ENCODE measurements at places on chromosomes 16 and 17.

- no peak for DNase-seq
Observed at GRCh38 chr16:76444832-76445231, 167.6 kb downstream of the CNTNAP4 start.

DNA sequence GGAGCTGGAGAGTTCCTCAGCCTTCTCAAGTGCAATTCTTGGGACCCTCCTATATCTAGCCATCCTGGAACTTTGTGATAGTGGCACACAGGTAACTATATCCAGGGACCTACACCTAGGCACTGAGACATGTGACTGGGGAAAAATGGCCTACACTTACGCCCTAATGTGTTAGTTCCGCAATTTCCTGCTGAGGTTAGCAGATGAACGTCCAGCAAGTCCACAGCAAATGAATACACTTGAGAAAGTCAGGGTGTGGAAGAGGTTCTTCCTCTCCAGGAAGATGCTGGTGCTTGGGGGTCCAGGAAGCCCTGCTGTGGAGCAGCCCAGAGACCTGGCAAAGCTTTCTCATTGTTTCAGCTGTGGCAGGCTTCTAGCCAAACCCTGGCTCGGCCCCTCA is 20.8 kb downstream of the PIK3R5 start:
- DNase-seq = no peak

DNA sequence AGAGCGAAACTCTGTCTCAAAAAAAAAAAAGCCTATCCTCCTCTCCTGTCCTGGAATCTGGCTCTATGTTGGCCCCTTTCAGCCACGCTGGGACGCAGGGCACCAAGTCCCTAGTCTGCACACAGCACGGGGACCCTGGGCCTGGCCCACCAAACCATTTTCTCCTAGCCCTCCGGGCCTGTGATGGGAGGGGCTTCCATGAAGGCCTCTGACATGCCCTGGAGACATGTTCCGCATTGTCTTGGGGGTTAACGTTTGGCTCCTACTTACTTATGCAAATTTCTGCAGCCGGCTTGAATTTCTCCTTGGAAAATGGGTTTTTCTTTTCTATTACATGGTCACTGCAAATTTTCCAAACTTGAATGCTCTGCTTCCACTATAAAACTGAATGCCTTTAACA is 12.6 kb upstream of the GPT2 start:
- DNase-seq = no peak

DNA sequence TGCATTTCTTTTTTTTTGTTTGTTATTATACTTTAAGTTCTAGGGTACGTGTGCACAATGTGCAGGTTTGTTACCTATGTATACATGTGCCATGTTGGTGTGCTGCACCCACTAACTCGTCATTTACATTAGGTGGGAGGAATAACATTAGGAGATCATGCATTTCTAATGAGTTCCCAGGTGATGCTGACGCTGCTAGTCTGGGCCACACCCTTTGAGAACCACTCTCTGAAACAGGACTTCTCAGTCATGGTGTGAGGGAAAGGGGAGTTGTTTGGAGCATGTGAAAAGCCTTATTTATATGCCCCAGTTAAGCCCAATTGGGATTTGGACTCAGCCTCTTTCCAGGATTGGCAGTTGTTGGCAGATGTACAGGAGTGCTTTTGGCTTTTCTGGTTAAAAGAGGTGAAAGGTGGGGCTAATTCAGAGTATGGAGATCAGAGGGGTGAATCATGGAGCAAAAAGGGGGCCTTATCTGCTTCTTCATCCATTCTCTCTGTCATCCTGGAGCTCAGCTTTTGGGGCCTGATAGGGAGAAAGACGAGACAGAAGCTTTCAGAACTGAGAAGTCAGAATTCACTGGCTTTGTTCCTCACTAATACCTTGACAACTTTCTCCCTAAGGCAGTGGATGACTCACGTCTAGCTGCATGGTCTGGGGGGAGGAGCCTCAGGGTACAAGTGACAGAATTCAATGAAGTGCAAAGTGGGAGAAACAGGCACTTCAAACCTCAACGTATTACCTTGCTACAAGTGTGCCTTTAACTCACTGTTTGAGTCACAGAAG is 180.0 kb upstream of the CACNG3 start:
- no peak for DNase-seq

DNA sequence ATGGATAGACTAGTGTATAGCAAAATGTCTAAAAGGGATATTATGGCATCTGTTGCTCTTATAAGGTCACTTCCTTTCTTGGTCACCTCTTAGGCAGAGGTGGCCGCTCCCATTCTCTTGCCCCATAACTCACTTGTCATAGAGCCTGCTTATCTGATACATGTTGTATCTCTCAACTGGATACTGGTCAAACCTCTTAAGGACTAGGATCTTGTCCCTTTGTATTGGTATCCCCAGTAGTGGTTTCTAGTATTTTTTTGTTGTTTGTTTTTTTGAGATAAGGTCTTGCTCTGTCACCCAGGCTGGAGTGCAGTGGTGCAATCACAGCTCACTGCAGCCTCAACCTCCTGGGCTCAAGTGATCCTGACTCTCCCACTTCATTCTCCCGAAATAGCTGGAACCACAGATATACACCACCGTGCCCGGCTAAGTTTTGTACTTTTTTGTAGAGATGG is 27.0 kb downstream of the ZSWIM7 start:
- DNase-seq = no peak

GRCh38 chr16:3085868-3086595 is 13.1 kb downstream of the ZSCAN10 start:
- DNase-seq = no peak

GRCh38 chr16:72937916-72938794 is 109.8 kb downstream of the ZFHX3 start:
- DNase-seq = no peak

GRCh38 chr17:48457080-48457836 is 27.2 kb upstream of the SKAP1 start:
- DNase-seq = peak; percentile 86

DNA sequence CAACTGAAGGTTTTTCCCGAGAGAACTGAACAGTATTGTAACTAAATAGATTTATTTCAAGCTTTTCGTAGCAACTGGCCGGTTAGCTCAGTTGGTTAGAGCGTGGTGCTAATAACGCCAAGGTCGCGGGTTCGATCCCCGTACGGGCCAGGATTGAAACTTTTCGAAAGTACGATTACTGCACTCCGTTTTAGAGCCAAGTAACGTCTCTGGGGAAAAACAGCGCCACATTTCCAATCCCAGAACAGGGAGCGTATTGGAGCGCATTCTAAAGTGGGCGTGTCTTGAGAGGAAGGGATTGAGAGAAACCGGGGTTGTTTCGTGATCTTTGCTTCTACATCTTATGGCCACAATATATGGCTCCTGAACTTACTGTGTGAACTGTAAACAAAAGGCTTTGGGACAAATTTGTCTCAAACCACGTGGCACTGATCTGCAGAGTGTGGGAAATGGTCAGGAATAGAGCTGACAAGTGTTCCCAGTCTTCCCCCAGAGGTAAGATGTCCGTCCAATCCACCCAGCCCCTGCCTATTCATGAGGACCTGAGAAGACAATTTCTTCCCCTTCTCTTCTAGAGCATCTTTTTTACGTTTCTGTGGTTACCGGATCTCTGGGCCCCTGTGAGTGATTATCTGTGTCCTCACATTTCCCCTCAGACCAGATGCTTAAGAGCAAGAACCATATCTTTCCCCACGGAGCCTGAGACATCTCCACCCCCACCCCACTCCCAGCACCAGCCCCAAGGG is 2.3 kb downstream of the BORCS6 start:
- DNase-seq = peak; percentile 94

DNA sequence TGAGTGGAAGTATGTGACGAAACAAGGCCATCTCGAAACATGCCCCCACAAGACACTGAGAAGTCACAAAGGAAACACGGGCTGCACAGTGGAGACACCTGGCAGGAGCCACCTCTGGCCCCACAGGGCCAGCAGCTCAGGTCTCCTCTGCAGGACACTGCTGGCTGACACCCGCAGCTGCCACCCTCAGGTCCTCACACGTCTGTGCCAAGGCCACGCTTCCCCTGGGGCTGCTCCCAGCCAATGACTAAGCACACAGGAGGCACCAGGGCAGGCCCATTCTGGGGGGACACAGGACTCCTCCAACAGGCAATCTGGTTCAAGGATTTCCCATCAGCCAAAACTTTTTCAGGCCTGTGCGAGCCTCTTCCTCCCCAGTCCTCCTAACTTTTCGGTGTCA is 36.4 kb downstream of the MBTPS1 start:
- DNase-seq = no peak

GRCh38 chr16:15876503-15876902 is 11.9 kb downstream of the CEP20 start:
- DNase-seq = no peak

GRCh38 chr16:87416826-87417527 is 24.8 kb downstream of the MAP1LC3B start:
- DNase-seq = peak; percentile 29

- DNase-seq = peak; percentile 79
Observed at GRCh38 chr17:42272162-42272907, 3.9 kb downstream of the STAT5B start.

DNA sequence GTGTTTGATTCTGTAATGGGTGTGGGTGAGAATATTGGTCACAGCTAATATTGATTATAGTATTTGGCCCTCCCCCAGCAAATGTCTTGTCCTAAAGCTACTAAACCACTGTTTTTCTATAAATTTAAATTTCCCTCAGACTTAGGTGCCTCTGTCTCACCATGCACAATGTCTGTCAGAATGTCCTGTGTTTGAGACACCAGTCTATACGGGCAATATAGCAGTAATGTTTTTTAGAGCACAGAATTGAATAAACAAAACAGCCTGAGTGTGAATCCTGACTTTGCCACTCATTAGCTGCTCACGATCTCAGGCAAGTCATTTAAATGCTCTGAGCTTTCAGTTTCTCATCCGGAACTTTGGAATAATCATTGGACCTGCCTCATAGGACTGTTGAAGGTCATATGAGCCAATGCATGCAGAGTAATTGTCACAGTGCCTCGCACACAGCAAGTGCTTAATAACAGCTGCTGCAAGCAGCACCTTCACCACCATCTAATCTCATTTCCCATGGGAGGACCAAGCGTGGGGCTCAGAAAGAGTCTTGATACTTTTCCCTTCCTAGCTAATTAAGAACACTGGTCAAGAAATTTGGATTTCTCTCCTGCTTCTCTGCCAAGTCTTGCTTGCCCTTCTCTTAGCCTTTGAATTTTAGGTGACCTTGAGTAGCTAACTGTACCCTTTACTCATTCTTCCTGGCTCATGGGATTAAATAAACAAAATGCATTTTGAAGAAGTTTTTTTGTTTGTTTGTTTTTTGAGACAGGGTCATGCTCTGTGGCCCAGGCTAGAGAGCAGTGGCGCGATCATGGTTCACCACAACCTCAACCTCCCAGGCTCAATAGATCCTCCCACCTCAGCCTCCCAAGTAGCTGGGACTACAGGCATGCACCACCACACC is 9.8 kb downstream of the HLF start:
- DNase-seq = no peak

DNA sequence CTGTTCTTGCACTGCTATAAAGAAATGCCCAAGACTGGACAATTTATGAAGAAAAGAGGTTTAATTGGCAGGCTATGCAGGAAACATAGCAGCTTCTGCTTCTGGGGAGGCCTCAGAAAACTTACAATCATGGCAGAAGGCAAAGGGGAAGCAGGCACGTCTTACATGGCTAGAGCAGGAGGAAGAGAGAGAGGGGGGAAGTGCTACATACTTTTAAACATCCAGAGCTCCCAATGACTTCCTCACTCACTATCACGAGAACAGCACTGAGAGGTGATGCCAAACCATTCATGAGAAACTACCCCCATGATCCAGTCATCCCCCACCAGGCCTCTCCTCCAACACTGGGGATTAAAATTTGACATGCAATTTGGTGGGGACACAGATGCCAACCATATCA is 13.3 kb downstream of the WFIKKN2 start:
- no peak for DNase-seq

DNA sequence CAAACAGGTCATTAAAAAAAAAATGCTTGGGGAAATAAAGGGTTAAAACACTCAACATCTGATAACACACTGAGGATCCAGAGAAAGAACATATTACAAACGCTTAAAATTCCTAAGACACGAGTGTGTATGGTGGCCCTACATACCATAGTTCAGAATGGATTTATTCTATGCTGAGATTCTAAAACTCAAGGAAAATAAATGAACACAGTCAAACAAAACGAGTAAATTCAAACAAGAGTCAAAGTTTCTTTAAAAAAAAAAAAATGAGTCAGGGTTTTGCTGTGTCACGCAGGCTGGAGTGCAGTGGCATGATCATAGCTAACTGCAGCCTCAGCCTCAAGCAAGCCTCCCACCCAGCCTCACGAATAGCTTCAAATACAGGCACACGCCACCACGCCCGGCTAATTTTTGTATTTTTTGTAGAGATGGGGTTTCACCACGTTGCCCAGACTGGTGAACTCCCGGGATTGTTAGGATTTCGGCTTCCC is 17.4 kb downstream of the CRK start:
- no peak for DNase-seq

DNA sequence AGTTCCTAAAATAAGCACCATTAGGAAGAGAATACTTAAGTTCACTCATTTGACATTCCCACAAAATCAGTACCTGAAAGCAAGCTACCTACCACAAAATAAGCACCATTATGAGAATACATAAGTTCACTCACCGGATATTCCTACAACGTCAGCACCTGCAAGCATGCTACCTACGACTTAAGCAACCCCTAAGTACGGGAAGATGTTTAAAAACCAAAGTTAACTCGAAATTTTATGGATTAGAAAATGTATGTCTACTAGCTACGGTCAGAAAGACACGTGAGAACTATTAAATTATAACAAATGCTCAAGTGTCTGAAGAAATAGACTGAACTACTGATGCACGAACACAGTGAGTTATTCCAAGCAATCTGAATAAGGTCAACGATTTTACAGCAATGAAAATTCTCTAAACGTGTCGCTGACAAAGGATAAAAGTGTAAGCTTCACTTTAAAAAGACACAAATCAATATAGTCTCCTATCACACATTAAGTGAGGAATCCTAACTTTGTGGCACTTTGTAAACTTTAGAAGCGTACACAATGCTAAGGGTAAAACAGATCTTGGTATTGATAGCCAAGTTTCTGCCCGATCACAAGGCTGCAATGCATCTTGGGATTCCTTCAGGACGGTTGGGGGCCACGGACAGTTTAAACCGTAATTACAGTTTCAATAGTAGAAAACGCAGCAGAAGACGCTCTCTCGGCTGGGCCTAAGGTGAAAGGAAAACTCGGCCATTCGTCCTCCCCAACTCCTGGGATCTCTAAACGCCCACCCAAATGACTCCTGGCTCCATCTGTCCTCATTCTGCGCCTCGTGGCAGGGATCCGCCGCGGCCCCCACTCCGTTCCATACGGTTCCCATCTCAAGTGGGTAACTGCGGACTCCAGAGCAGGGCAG is 1.3 kb downstream of the GSPT1 start:
- peak; percentile 50 for DNase-seq

GRCh38 chr17:44604116-44604761 is 47.0 kb downstream of the FZD2 start:
- DNase-seq = no peak

GRCh38 chr17:72696156-72696555 is 396.3 kb downstream of the SLC39A11 start:
- DNase-seq = no peak

- DNase-seq = no peak
Observed at GRCh38 chr16:2437032-2437790, 8.0 kb downstream of the CCNF start.

All from CD4-positive, alpha-beta T cell treated with Interleukin-17A for 1 hour (primary cell).